ENCODE measurements at places on chromosomes 12 and 14.

GRCh38 chr14:24705840-24706239, 71.8 kb upstream of the GZMB start:
- DNase-seq: no peak

- DNase-seq: peak; percentile 82
Observed at GRCh38 chr12:7512553-7512952, 9.0 kb upstream of the CD163 start.

GRCh38 chr12:71721783-71722505, 32.7 kb upstream of the RAB21 start:
- DNase-seq: no peak

DNA sequence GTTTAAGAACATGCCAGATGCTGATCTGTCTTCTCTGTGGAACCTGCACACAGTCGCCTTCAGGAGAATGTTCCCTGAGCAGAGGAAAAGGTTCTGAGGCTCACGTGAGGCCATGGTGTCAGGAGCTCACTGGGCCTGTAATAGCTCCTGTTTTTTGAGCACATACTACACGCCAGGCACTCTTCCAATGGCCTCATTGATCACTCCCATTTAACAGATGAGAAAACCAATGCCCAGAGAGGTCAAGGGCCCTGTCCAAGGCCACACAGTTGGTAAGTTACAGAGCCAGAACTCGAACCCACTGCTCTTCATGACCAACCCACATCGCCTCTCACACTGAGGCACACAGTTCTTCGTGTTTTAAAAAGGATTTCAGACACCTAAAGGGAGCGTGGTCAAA, 7.3 kb upstream of the HHIPL1 start:
- no peak for DNase-seq

DNA sequence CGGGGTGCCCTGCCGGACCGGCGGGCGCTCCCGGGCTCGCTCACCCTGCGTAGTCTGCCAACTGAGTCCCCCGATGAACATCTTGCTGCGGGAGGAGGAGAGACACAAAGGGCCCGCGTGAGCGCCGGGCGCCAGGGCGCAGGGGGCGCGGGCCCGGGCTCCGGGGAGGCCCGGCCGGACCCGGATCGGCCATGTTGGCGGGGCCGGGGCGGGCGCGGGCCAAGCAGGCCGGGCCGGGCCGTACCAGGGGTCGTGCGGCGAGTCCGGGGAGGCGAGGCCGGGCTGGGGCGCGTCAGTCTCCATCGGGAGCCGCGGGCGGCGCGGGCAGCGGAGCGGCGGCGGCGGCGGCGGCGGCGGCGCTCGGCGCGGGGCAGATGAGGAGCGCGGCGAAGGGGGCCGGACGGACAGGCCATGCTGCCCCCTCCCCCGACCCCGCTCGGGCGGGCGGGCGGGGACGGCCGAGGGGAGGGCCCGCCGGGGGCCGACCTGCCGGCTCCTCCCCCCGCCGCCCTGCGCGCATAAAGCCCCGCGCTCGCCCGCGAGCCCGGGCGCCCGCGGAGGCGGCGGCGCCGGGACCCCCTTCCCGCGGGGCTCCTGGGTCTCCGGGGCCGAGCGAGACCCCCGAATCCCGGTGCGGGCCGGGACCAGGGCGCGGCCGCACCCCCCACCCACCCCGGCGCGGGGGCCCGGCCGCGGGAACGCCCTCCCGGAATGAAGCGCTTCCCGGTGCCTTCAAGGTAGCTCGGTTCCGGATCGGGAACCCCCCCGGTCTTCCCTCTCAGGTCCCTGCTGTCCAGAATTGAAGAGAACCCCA, at the start of gene MSI1:
TSS of gene MSI1 (minus strand) at position 376 of the 814 bp plus-strand sequence. CDS start at position 303, 73 bp downstream.
- no peak for DNase-seq

DNA sequence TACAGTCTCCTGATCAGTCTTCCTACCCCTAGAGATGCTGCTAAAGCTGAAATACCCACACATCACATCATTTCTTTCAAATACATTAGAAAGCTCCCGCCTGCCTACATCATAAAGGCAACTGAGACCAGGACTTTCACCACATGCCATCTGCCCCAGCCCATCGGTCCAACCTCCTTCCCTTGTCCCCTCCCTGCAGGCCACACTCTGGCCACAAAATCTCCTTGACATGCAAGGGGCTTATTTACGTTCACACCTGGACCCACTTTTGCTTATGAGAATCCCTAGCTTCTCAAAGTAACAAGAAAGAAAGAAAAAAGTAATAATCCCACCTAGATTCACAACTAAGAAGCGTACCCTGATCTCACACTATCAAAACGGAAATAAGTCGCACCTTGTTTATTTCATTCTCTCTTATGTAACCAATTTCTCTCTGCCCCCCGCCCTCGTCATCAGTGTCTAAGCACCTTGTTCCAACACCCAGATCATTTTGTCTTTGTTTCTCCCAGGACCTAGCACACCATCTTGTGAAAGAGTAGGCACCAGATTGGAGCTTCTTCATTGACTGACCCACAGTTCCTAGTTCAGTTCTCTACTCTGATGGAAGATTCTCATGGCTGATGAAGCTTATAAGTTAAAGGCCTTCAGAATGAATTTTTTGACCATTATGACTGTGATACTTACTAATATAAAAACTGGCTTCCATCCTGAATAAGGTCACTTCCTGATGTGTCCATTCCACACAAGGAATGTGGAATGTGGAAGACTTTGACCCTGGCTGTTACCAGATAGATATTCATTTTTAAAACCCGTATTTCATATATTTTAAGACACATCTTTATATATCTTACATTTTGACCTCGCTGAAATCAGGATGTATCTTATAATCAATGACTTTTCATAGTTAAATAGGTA, 7.7 kb downstream of the WSB2 start:
- DNase-seq: no peak

- DNase-seq: peak; percentile 73
Observed at GRCh38 chr14:23160924-23161522, 22.4 kb downstream of the SLC7A8 start.

GRCh38 chr14:95191445-95192199, 34.3 kb upstream of the DICER1 start:
- no peak for DNase-seq

- no peak for DNase-seq
Observed at GRCh38 chr12:49332891-49333371, 4.1 kb downstream of the C1QL4 start.

DNA sequence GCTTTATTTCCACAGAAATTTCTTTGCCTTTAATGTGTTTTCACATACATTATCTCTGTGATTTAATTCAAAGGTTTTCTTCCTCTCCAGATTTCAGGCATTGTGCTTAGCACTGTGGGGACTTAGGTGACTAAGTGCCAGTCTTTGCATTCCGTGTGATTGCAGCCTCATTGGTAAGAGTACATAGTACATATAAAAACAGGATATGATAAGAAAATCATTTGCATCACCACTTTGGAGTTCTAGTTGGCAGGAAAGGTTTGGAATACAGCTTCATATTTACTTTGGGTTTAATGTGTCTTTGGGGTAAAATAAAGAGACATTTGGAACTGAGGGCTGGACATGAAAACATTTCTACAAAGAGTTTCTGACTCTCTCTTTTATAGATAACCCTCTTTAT, 37.8 kb upstream of the C12orf75 start:
- no peak for DNase-seq

- DNase-seq: no peak
Observed at GRCh38 chr14:52185178-52185577, 82.3 kb upstream of the PTGDR start.

GRCh38 chr14:26730929-26731618, 133.2 kb upstream of the NOVA1 start:
- DNase-seq: no peak

DNA sequence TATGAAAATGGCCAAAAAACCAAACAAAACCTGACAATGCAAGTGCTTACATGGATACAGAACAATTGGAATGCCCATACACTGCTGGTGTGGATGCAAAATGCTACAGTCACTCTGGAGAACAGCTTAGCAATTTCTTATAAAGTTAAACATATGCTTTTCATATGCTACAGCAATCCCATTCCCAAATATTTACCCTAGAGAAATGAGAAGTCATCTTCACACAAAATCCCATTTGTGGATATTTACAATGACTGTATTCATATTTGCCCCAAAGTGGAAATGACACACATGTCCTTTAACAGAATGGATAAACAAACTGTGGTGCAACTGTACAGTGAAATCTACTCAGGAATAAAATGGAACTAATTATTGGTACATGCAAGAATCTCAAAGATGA, 20.4 kb downstream of the SAV1 start:
- no peak for DNase-seq

DNA sequence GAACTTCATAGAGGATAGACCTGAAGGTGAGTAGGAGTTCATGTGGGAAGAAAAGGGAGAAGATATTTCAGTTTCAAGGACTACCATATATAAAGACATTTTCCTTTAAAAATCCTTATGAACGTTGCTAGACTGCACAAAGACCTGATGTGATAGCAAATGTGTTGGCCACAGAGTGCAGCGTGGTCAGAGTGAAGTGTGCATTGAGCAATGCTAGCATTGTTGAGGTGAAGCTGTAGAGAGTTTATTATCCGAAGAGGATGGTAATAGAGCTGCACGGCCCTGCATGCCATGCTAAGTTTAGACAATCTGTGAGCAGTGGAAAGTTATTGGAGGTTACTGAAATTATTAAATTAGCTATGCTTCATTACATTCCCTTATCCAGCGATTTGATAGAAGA, 413.0 kb downstream of the CCDC91 start:
- DNase-seq: no peak

DNA sequence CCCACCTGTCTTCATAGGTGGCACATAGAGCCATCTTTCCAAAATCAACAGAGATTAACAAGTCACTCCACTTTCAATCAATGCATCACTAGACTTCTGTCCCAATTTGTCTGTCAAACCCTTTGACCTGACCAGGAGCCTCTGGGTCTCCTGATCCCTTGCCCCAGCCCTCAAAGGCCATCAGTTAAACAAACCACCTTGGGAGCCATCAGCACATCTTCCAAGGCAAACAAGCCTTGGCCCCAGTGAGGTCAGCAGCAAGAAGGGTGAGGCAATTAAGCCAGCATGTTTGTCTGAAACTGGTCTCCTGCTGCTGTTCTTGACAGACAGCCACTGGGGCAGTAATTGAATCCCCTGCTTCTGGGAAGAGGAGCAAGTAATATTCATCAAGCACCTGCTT, 742.8 kb upstream of the TBX3 start:
- DNase-seq: no peak

GRCh38 chr14:36243183-36243582, 66.7 kb upstream of the PTCSC3 start:
- DNase-seq: no peak

- no peak for DNase-seq
Observed at GRCh38 chr12:49364989-49365388, 2.3 kb upstream of the SPATS2 start.

DNA sequence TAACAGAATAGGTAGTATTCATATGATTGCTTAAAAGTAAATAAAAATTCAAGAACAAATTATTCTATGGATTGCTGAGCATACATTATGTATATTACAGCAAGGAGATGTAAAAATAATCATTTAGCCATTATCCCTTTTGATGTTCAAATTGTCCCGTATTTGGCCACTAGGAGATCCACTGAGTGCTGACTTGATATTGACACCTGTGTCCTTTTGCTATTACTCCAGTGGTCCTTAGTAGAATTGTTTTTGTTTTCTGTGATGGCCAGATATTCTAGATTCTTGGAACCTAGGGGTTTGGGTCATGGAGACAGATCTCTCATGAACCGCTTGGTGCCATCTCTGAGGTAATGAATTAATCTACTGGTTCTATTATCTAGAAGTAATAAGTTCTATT, 16.8 kb downstream of the ERO1A start:
- DNase-seq: no peak

DNA sequence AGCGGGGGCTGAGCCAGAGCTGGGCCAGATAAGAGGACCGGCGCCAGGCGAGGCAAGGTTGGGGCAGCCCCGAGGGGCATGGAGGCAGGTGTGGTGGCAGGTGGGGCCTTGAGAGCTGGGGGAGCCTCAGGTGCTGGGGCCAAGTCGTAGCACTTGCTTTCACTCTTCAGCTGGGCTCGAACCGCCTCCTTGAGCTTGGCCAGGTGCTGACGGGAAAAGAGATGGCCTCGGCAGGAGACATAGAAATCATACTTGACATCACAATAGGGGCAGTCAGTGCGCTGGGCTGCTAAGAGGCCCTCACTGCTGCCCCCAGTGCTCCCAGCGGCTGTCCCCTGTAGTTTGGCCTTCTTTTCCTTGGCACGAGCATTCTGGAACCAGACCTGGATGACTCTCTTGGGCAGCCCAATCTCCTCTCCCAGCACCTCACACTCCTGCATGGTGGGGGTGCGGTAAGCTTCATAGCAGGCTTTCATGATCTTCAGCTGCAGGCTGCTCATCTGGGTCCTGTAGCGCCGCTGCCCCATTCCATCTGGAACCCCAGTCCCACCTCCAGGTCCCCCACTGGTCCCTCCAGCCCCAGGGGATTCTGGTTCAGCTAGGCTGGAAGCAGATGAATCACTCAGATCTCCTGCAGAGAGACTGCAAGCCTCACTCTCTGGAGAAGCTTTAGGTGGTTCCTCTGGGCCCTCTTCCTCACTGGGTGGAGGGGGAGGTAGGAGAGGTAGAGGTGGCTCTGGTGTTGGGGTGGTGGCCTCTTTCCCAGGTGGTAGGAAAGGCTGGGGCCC, 28.1 kb downstream of the ZFHX2 start:
- DNase-seq: no peak

GRCh38 chr14:81765651-81766275, 232.1 kb upstream of the SEL1L start:
- no peak for DNase-seq

DNA sequence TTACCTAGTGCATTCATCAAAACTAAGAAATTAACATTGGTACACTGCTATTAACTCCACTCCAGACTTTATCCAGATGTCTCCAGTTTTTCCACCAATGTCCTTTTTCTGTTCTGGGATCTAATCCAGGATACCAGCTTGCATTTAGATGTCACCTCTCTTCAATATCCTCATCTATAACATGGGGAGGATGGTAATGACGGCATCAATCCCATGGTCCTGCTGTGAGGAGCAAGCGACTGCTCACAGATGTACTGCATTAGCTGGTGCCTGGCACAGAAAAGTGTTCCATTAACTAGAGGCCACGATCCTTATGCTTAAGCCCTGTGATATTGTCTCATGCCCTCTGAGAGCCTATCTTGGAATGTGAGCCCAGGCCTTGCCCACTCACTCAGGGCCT, 53.8 kb downstream of the CALM1 start:
- no peak for DNase-seq

GRCh38 chr12:58711974-58712373, 208.3 kb downstream of the LRIG3 start:
- DNase-seq: no peak

GRCh38 chr12:112714166-112714710, 77.3 kb upstream of the RPH3A start:
- DNase-seq: no peak

- no peak for DNase-seq
Observed at GRCh38 chr12:115761784-115762183, 515.7 kb downstream of the MED13L start.
